Fibroblast of skin of left biceps (primary cell): ENCODE measurements at places on chromosomes 2 and 18.

- DNase-seq, result peak; percentile 42
Observed at GRCh38 chr2:120312860-120313694, 32.9 kb upstream of the INHBB start.

GRCh38 chr18:50527636-50528307 lies 32.1 kb upstream of the MAPK4 start:
- DNase-seq, result no peak

- peak; percentile 42 for DNase-seq
Observed at GRCh38 chr2:190947711-190948251, 66.2 kb downstream of the STAT1 start.

DNA sequence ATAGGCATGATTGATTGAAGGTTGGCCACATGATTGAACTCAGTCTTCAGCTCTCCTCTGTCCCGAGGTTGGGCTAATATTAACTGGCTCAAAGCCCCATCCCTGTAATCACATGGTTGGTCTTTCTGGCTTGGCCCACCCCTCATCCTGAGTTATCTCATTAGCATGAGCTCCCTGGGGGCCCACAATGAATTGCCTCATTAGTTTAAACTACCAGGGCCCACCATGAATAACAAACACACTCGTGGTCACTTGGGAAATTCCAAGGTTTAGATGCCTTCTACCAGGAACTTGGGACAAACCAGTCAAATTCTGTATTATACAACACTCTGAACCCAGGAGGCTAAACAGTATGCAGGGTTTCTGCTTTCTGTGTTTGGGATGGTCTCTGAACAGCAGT lies 121.7 kb upstream of the B3GNT2 start:
- no peak for DNase-seq

GRCh38 chr2:119731983-119732382 lies 27.7 kb upstream of the PTPN4 start:
- no peak for DNase-seq

DNA sequence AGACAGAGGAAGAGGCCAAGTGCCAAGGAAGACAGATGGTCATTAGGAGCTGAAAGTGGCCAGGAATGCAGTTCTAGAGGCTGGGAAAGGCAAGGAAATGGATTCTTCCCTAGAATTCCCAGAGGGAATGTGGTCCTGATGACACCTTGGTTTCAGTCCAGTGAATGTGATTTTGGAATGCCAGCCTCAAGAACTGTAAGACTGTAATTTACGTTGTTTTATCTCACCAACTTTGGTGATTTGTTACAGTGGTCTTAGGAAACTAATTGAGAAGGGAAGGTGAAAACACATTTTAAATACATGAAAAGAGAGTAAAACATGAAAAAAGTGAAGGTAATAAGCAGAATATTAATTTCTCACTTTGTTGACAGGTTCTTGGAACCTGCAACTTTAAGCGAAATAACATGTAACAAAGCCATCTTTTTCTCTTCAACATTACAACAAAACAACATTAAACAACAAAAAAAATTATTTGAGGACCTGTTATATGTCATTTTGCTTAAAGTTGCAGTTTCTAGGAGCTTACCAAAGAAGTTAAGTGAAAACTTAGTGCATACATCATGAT lies 370.2 kb downstream of the METTL4 start:
- no peak for DNase-seq

DNA sequence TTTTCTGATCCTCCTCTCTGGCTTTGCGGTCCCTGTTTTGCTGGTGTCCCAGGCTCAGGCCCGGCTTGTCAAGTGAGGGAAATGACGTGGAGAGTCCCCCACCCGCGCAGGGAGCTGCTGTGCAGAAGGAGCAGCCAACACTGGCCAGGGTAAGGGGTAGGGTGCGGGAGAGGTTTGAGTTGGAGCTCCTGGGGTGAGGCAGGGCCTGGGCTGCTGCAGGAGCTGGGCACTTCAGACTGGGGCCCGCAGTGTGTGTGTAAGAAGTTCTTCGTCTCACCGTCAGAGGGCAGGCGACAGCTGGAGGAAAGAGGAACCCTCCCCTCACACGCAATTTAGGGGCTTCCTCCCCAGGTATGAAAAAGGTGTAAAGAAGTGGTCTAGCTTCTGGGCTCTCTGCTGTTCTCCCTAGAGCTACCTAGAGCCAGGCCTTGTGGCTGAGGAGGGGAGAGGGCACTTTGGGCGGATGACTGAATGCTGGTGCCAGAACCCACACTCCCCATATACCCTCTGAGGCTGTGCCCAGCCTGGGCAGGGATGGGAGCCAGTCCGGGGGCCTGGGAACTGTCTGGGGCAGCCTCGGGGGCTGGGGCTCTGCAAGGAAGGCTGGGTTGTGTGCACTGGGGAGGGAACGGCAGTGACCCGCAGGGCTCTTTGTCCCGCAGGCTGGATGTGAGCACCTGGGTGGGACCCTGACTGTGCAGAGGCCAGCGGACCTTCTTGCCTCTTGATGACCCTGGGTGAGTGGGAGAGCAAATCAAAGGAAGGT lies 11.8 kb downstream of the CELF4 start:
- no peak for DNase-seq
